CD4-positive, alpha-beta T cell treated with Interleukin-4 for 1 hour (primary cell): ENCODE measurements at places on chromosomes 2 and 18.

DNA sequence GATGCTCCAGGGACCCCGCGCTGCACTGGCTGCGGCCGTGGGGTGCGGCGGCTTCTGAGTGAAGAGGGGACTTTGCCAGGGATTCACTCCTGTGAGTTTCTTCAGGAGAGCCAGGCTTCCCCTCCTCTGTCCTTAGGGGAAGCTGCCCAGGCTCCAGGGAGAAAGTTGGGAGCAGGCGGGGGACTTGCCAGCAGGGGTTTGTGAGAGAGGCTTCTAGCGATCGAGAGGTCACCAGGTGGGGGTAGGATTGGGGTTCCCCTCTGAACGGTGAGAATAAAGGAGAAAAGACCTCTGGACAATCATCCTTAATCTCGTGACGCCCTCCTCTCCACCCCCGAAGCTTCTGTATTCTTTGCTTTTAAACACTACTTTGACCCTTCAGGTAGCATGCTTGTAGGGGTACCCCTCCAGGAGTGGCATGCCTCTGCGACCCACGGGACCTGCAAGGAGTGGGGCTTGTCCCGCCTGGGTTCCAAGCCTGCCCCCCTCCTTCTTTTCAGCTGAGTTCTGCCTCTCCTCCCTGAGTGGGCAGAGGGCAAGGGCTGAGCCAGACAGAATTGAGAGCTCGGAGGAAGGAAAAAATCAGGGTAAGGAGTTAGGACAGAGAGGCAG, 601 bp downstream of the PROKR1 start:
- no peak for DNase-seq

DNA sequence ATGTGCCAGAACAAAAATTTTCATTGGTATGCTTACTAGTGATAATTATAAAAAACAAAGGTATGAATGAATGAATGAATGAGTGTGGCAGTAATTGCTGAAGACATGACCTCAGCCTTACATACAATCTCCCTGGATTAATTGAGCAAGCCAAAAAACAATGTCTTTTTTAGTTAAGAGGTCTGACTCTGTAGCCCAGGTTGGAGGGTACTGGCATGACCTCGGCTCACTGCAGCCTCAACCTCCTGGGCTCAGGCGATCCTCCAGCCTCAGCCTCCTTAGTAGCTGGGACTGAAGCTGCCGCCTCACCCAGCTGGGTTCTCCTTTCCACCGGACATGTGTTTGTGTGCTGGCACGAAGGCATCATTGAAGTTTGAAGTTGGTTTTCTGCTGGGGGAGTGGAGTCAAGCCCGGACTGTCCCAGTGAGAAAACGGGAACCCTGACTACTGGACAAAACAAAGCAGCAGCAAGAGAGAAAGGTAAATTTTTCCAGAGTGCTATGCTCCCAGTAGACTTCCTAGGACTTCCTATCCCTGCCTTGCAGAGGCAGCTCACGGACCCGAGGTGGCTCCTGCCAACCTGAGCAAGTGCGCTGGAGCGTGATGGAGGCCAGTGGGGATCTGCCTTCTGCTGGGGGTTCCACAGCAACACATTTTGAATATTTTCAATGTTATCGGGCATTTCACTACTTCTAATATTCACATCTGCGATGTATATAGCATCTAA, 6.4 kb upstream of the IMP4 start:
- no peak for DNase-seq

GRCh38 chr2:239684271-239684810, 283.5 kb upstream of the HDAC4 start:
- no peak for DNase-seq

DNA sequence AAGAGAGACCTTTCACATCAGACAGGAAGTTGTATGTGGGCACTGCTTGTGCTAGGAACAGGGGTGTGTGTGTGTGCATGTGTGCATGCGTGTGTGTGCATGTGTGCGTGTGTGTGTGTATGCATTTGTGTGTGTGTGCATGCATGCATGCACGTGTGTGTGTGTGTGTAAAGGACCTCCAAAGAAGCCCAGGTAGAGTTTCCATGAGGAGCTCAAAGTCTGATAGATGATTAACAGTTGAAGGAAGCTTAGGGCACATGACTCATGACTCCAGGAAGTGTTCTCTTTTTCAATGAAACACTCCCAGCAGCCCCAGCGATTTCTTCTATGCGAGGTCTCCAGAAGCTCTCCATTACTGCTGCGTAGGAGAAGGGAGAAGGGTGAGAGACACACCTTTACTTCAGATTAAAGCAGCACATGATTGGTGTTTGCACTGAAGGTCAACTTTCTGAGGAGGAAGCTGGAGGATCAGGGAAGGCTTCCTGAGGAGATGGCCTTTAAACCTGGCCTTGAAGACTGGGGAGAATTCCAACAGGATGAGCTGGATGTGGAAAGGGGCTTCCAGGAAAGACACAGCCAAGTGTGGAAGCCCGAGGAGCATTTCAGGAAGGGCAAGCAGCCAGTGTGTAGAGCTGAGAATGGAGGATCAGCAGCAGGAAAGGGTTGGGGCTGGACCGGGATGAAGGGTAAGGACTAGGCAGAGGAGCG, 77.7 kb downstream of the SMAD4 start:
- DNase-seq: no peak

DNA sequence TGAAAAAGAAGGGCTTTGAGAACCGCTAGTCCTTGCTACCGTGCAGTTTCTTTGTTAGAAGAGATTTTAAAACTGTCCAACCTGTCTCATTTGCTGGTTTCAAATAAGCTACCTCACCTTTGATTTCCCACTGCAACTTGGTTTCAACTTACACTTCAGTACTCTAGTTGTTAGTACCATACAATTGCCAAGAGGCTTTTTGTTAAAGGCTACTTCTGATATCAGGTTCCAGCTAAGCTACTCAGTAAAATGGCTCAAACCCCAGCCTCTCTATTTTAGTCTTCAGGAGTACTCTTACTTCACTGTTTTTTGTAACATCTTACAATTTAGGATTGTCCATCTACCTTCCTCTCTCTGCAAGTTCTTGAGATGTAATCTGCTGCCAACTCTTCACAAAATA, 91.6 kb downstream of the INO80D start:
- no peak for DNase-seq

- DNase-seq: no peak
Observed at GRCh38 chr18:4144201-4144600, 310.9 kb downstream of the DLGAP1 start.
